ENCODE measurements at places on chromosomes 13 and 19.
A peak's percentile ranks its signal among the peaks of the same experiment; 100 is the strongest.

DNA sequence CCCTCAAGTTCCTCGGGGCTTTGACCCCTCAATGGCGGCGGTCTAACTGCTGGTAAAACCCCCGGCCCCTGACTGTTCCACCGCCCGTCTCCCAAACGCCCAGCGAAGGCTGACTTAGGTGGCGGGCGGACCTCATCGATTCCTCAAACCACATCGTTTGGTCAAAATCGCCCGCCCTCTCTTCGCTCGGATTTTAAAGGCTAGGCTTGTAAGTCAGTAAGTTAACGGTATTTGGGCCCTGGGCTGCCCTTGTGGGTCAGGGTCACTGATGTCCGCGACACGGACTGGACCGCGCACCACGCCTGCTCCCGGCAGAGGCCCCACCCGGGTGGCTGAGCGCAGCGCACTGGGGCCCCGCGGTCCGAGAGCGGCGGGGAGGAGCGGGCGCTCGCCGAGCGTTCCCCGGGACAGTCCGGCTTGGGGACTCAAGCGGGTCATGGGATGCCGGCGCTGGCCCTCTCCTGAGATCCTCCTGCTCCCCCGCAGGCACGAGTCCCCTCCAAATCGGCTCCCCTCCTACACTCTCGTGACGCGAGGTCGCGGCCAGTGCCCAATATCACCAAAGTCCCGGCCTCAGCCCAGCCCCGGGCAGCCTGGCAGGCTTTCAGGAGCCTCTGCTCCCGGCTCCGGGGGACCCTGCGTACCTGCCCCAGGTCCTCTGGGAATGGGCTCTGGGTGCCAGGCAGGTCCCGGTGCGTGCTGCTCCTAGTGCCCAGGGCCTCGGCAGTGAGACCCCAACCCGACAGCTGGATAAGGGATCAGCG, 1.0 kb downstream of the FLT1 start:
- peak; percentile 20 for DNase-seq

- DNase-seq: no peak
Measured at GRCh38 chr13:49348751-49349150, 95.1 kb downstream of the CAB39L start.

- DNase-seq: no peak
Measured at GRCh38 chr19:35901854-35902661, at the start of gene HCST. Gene HCST, plus strand, starts transcription at chr19:35902529. Its CDS starts 65 bp downstream, at chr19:35902594.

GRCh38 chr13:45595965-45596364, 19.6 kb downstream of the ERICH6B start:
- no peak for DNase-seq

GRCh38 chr13:97797553-97797952, 155.9 kb upstream of the IPO5 start:
- DNase-seq: no peak
